HFFc6 (cell line): ENCODE measurements at places on chromosomes 7 and 10. TPM values are rescaled to one million over a fixed set of nuclear protein-coding genes. Genes with fewer than 3 reads are reported as not detected.

The VIPR2 gene
- not detected in 3 replicates for total RNA-seq

The ZNF736 gene
- 5.4 to 7.9 TPM (median 7.3 TPM) in 3 replicates for total RNA-seq

The CUBN gene
- total RNA-seq: 0.43 to 0.77 TPM (median 0.54 TPM) in 3 replicates

The PRKG1 gene
- total RNA-seq: 7.7 to 10.6 TPM (median 10.0 TPM) in 3 replicates

The LRRC17 gene
- total RNA-seq: 4.8 to 51.7 TPM (median 38.7 TPM) in 3 replicates

The ENO4 gene
- 0.25 TPM in 1 of 3 replicates, not detected in the others for total RNA-seq

The C10orf143 gene
- total RNA-seq: 2.0 and 2.3 TPM in 2 replicates

The PLEKHA1 gene
- 18.0 to 26.2 TPM (median 21.7 TPM) in 3 replicates for total RNA-seq

The SMKR1 gene
- not detected in 3 replicates for total RNA-seq

The PIK3AP1 gene
- 0.05 TPM in 1 of 3 replicates, not detected in the others for total RNA-seq

The UPK3B gene
- not detected in 3 replicates for total RNA-seq

The GARIN1A gene
- total RNA-seq: 0.60 to 1.6 TPM (median 1.4 TPM) in 3 replicates

The ITIH5 gene
- not detected in 3 replicates for total RNA-seq

The VWDE gene
- not detected in 2 replicates for total RNA-seq

The HDAC9 gene
- total RNA-seq: 11.5 to 27.9 TPM (median 13.4 TPM) in 3 replicates

The AUTS2 gene
- total RNA-seq: not detected in 3 replicates

The SPDYE1 gene
- total RNA-seq: not detected in 3 replicates

The TMEM120A gene
- 36.3 to 48.2 TPM (median 36.8 TPM) in 3 replicates for total RNA-seq

The CH25H gene
- 0.18 TPM in 1 of 2 replicates, not detected in the other for total RNA-seq

The SFTPA1 gene
- total RNA-seq: not detected in 2 replicates

The ERCC6 gene
- 60.3 and 98.8 TPM in 2 replicates for total RNA-seq
